ENCODE measurements at places on chromosomes 6 and 20. TPM values are rescaled to one million over a fixed set of nuclear protein-coding genes. Genes with fewer than 3 reads are reported as not detected.

Gene SS18L1
- 10.7 TPM for total RNA-seq

Gene BMP5
- total RNA-seq: 0.28 TPM

Gene SLC22A16
- total RNA-seq: 0.14 TPM

Gene CNR1
- 25.7 TPM for total RNA-seq

Gene PI3
- not detected for total RNA-seq

Gene NKAIN2
- 1.1 TPM for total RNA-seq

Gene PDE7B
- total RNA-seq: 9.2 TPM

Gene GPSM3
- total RNA-seq: 13.3 TPM

Gene SNRPB
- total RNA-seq: 137 TPM

GRCh38 chr6:157322792-157323254 is 496 bp downstream of the TMEM242 start:
- DNase-seq: peak; percentile 90

GRCh38 chr20:12969071-12969669 is 39.6 kb upstream of the SPTLC3 start:
- DNase-seq: no peak

DNA sequence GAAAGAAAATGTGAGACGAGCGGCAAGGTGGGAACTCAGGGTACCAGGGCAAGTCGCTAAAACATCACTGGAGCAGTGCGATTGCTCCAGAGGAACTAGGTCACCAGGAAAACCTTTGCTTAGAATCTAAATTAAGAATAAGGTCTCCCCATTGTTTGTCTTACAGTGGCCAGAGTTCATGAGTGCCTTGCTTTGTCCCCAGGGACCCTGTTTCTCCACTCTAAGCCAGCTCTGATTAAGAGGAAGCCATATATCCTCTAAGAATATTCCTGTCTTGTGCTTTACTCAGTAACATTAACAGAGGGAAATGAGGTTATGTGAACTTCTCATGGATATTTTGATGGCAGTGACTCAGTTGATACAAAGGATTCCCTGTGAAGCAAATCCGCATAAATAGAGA is 305.8 kb downstream of the CD83 start:
- no peak for DNase-seq

GRCh38 chr6:118296129-118296901 is 251.8 kb upstream of the PLN start:
- no peak for DNase-seq

GRCh38 chr20:38296433-38296832 is 7.5 kb upstream of the BPI start:
- peak; percentile 48 for DNase-seq

DNA sequence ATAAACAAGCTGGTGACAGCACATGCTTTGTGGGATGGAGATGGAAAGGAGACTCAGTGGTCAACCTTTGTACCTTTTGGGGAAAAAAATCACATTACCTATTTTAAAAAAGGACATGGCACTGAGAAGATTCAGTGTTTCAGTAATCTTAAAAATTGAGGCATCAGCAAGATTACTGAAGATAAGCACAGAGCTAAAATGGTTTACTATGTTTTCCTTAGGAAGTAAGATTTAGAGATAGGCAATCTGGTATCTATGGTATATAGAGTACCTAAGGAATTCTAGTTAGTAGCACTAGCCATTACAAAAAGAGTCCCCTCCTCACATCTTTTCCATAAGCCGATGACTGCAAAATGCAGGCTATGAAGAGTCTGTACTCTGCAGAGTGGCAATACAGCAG is 35.7 kb downstream of the TOMM6 start:
- DNase-seq: no peak

DNA sequence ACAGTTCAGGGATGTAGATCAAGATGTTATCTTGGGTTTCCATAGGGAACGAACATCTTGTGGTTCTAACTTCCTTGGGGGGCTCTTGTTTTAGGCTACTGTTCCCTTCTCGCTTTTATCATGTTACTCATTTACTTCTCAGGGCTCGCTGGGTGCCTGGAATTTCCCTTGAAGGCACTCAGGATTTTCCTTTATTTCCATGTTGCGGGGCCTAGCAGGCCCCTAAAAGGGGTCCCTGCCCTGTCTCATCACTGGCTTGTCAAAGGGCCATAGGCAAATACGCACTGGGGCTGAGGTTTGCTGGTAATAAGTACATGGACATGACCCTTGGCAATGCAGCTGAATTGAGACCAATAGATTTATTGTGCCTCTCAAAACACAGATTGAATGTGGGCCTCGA is 262.3 kb downstream of the CDH4 start:
- DNase-seq: no peak

- no peak for DNase-seq
Measured at GRCh38 chr6:145175470-145175869, 559.9 kb downstream of the EPM2A start.

DNA sequence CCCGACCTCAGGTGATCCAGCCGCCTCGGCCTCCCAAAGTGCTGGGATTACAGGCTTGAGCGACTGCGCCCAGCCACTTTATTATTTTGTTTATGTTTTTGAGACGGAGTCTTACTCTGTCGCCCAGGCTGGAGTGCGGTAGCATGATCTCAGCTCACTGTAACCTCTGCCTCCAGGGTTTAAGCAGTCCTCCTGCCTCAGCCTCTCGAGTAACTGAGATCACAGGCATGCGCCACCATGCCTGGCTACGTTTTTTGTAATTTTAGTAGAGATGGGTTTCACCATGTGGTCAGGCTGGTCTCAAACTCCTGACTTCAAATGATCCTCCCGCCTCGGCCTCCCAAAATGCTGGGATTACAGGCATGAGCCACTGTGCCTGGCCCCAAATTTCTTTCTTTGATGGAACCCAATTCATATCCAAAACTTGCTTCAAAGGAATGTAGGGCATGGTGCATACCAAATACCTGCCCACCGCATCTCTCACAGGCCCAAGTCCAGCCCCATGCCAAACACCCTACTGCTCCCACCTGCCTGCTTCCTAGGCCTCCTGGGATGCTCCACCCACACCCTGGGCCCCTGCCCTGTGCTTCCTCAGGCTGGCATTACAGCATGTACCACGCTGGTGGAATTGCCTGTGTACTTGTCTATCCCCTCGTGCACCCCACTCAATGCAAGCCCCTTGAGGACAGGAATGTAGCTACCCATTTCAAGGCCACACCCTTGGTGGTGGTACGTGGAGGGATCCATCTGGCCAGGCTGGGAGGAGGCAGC is 4.9 kb upstream of the HMGA1 start:
- DNase-seq: no peak

DNA sequence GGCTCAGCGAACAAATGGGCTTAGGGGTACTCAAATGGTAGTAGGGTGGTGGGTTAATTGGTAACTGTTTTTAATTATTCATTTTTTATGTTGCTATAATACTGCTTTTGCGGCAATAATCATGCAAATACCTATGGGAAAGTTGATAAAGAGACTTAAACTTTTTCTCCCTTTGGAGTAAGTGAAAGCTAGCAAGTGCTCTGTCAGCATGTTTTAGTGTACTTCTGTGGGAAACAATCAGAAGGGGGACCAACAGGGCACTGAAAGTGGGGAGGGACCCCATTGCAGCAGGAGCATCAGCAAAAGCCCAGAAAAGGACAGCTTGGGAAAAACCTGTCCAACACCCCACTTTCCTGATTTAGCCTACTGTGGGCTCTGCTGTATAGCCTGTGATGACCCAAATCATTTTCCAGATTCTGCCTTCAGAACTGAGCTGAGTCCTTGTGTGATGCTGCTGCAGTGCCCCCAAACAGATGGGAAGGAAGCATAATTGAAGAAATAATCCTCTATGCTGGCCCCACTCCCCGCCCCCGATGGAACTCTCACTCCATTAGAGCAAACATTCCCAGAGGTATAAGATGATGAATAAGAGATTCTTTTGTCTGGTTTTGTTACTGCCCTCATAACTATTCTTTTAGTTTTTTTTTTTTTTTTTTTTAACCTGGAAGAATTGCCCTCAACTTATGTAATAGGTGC is 322.8 kb downstream of the CD83 start:
- no peak for DNase-seq

GRCh38 chr20:25019381-25020155 is 27.0 kb upstream of the APMAP start:
- DNase-seq: peak; percentile 50

GRCh38 chr6:4371207-4371921 is 236.0 kb upstream of the ECI2 start:
- no peak for DNase-seq

- DNase-seq: peak; percentile 89
Measured at GRCh38 chr6:148969603-148970061, 222.8 kb downstream of the UST start.

DNA sequence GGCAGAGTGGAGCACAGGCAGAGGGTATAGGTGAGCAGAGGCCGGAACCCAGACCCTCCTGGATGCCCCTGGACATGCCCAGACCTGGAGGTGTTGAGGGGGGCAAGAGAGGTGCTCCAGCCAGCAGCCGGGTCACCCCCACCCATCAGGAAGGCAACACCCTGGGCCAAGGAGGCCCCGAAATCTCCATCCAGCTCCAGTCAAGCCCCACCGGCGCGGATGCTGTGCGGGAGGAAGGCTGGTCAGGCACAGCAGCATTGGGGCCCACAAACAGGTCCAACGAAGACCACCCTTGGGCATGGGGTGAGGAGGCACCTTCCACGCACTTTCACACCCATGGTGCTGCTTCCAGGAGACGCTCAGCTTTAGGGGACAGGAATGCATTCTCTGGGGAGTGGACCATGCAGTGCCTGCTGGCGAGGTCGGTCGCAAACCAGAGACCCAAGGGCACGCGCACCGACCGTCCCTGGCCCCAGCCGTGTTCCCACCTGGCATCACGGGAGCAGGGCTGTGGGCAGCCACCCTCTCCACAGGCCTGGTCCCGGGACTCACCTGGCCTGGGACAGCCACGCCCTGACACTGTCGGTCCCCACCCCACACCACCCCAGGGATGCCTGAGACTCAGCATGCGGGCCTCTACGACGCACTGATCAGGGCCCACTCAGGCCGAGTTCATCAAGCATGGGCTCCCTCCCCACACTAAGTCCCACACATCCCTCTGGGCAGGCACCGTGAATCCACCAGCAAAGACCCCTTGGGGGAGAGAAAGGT is 43.6 kb upstream of the ZBP1 start:
- DNase-seq: peak; percentile 64

GRCh38 chr6:23088761-23089160 is 519.4 kb downstream of the HDGFL1 start:
- no peak for DNase-seq

- DNase-seq: no peak
Measured at GRCh38 chr6:125508793-125509192, 207.0 kb upstream of the HDDC2 start.

DNA sequence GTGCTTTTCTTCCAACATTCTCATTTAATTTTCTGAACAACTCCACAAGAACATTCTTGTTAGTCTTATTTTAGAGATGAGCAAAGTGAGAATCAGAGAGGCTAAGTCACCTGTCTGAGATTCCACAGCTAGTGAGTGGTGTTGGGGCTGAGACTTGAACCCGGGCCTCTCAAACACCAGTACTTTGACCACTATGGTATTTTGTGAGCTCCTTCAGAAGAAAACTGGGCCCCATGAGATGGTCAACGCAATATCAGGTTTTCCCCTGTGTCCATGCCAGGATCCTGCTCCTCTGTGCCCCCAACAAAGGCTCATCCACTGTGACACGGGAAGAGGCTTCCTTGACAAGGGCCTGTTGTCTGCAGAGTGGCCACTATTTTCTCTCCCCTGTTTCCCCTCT is 51.9 kb downstream of the MAFB start:
- no peak for DNase-seq

GRCh38 chr20:46056970-46057855 is 28.2 kb downstream of the SLC12A5 start:
- peak; percentile 37 for DNase-seq

DNA sequence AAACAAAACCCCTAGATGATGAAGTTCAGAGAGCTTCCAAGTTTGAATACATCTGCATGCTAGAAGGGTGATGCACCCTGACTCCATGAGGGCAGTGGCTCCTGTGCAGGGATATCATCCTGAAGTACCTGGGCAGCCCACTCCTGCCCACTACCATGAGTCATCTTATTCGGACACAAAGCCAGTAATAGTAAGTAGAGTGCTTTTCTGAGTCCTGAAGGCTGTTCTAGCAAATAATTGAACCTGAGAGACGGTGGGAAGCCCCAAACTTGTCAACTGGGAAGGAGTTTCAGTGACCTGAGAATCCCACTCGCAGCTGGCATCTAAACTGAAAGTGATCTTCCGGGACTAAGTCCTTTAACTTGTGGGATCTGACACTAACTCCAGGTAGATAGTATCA is 152.9 kb upstream of the COL21A1 start:
- no peak for DNase-seq

- DNase-seq: no peak
Measured at GRCh38 chr6:140677781-140678528, 1303.5 kb upstream of the CITED2 start.

DNA sequence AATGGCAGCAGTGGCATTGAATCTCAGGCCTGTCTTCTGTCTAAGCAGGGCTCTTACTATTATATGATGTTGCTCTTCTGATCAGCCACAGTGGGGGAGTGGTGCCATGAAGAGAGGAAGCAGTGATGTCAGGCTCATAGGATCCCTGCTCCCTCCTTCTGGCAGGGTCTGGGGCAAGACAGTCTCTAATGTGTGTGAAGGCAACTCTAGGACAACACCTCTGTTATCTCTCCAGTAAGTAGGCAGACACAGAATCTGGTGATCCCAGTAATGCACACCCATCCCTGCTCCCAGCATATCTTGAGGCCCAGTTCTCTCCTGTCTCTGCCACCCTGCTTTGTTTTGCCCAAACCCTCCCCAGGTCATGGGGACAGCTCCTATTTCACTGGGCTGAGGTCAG is 8.8 kb downstream of the C20orf202 start:
- DNase-seq: no peak

Measured in sigmoid colon (tissue), 7 donors.